Endothelial cell of umbilical vein (primary cell): ENCODE measurements at places on chromosomes 6 and 20.

GRCh38 chr20:57383447-57384347 lies 7.5 kb upstream of the RBM38 start:
- DNase-seq = no peak

GRCh38 chr20:813390-813789 lies 20.1 kb upstream of the FAM110A start:
- DNase-seq = no peak

DNA sequence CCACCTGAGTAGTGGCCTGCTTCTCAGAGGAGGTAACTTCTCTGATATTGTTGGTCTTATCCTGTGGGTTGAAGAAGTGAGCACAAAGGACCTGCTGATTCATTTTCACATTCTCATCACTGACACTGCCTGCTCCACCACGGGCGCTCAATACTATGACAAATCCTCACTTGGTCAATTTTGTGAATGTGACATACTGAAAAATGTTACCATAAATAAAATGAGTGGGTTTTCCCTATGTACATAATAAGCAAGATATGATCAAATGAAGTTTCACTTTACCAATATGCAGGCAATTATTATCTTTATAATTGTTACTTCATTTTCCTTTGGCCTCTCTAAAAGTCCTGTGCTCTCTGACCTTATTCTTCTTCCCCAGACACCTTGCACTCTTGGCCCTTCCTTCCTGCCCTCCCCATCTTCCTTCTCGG lies 71.5 kb upstream of the RIPOR2 start:
- no peak for DNase-seq

DNA sequence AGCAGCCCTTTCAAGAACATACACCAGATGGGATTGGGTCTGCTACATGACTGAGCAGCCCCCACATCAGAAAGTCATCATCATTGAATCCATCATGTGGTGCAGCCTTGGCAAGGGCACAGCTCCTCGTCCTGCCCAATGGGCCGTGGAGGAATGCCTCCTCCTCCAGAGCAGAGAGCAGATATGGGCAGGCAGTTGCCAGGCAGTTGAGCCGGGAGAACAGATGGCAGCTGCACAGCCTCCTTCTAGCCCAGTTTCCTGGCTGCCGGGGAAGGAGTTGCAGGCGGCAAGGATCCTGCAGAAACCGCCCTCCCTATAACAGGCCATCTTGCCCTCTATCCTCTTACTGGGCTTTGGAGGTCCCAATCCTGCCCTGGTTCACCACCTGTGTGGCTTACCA lies 11.9 kb upstream of the ZFAND3 start:
- DNase-seq = no peak

GRCh38 chr6:114833211-114833610 lies 490.4 kb upstream of the HS3ST5 start:
- DNase-seq = no peak

- DNase-seq = no peak
Observed at GRCh38 chr20:40943591-40943990, 85.0 kb upstream of the TOP1 start.

DNA sequence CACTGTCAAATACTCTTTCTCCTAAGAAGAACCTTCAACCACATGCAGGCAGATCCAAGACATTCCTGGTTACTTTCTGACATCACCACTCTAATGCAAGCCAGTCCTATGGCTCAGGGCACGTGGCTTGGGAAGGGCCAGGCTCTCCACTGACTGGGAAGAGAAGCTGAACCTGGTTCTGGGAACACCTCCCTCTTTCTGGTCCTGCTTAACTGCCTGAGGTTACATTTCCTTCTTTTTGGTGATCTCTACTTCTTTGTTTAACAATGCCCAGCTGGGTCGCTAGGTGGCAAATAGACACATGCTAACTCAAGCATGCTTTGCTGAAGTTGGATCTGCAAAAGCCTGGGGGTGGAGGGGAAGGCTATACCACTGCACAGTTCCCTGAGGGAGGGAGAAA lies 249.8 kb downstream of the GMDS start:
- DNase-seq = no peak

DNA sequence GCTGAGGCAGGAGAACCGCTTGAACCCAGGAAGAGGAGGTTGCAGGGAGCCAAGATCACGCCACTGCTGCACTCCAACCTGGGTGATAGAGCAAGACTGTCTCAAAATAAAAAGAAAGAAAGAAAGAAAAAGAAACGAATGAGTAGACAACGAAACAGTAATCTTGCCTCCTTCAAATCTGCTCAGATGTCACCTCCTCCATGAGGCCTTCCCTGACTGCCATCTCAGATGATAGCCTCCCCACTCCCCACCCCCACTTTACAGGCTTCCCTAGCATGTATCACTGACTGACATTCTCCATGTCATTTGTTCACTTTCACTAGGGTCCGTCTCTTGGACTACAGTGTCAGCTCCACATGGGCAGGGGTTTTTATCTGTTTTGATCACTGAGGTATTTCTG lies 36.4 kb downstream of the C20orf203 start:
- DNase-seq = no peak

- peak; percentile 14 for DNase-seq
Observed at GRCh38 chr20:2285193-2285592, 10.6 kb upstream of the TGM3 start.

GRCh38 chr6:636488-636887 lies 20.4 kb downstream of the HUS1B start:
- no peak for DNase-seq

GRCh38 chr20:61680096-61680495 lies 385.6 kb downstream of the TAF4 start:
- DNase-seq = no peak

DNA sequence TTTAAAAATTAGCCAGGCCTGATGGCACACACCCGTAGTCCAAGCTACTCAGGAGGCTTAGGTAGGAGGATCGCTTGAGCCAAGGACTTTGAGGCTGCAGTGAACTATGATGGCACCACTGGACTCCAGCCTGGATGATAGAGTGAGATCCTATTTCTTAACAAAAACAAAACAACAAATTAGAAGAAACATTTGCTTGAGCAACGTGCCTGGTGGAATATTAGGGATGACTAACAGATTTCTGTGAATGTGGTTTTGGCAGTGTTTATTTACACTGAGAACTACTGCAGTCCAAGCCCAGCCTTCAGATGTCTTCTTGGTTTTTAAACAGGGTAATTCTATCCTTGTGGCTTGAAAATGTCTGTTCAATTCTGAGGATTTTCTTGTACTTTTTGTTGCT lies 9.2 kb downstream of the PPP1R3G start:
- DNase-seq = no peak

- DNase-seq = no peak
Observed at GRCh38 chr20:5512694-5513093, 195.9 kb upstream of the PROKR2 start.

DNA sequence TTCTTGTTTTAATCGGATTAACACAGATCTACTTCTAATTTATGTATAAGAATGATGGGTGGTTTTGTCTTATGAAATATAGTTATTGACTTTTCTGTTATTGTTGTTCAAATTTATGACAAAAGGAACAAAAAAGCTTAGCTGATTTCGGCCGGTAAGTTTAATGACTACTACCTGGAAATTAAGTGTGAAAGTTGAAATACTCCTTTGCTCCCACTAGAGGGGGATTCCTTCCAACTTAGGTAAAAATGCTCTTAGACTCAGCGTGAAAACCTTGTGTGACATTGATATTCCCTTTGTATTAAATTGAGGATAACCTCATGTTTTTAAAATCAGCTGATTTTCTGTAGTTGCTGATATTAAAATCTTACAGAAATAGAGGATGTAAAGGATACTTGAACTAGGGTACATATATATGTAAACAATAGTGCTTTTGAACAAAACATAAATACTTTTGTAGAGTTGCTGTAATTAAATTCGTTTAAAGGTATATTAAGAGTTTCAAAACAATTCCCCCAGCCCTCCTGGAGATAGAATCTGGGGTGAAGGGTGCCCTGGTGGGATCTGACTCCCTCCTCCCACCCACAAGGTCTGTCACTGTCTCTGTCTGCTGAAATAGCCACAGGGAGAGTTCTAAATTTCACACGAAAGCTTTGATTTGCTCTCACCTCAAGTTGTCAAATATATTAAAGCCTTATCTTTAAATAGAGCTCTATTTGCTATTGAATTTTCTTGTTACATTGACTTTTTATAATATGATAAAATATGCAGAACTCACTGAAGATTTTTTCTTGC lies 257.5 kb downstream of the ARID1B start:
- DNase-seq = peak; percentile 65

DNA sequence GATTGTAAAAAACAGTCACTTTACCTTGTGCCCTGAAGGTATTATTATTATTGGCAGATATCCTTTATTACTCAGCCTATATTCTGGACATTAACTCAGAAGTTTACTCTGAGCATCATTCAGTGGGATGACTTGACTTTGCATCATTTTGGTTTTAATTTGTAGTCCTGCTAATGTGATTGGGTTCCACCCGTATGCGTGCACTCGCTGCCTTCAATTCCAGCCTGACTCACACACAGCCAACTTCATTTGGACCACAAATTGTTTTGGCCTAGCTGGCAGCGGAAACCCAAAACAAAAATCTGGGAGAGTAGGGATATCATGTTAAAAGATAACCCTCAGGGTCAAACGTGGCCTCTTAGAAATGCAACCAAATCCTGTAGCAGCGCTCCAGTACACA lies 704.4 kb upstream of the SLC35B3 start:
- DNase-seq = no peak

DNA sequence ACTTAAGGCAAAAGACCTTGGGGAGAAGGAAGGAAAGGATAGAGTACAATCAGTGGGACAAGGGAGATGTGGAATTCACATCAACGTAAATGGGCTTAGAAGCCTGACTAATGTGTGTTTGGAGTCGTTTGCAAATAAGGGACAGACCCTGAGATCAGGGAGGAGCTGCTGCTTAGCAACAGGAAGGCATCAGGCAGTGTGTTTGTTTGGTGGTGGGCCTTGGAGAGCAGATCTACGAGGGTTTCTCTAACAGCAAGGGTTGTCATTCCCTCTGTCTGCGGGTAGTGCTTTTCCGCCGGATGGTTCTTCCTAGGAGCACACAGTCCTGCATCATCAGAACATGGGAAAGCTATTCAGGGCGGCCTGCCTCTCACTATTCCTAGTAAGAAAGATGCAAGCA lies 40.4 kb downstream of the C6orf118 start:
- no peak for DNase-seq

GRCh38 chr20:52160621-52161204 lies 30.9 kb downstream of the ZFP64 start:
- DNase-seq = no peak

GRCh38 chr6:117025310-117025709 lies 148.3 kb downstream of the RFX6 start:
- no peak for DNase-seq

GRCh38 chr20:5135363-5136012 lies 8.7 kb downstream of the CDS2 start:
- DNase-seq = no peak

DNA sequence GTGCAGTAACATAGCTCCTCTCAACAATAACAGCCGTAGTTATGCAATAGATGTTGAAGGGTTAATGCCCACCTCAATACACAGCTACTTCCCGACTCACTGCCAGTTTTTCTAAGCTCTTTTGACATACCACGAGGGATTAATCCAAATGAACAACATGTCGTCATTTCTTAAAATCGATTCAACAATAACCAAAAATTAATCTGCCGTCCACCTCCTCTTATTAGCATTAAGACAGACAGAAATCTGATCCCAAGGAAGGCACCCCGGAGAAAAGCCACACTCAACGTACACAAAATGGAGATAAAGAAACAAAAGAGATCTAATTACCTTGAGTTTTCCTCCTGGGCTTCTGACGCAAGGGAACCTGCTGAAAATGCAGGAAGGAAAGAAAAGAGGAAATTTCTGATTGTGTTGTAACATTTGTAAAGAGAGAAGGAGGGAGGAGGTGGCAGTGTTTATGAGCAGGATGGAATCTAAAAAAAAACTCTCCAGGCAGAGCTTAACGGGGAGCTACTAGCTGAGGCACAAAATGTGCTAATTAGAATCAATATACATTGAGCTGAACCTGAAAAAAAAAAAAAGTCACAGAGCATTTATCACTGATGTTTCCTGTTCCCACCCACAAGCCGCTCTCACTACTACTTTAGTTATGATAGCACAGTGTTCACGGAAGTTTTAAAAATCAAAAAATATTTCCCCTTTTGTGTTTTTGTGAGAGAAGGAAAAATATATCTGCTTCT lies 109.3 kb downstream of the IPCEF1 start:
- DNase-seq = peak; percentile 44

DNA sequence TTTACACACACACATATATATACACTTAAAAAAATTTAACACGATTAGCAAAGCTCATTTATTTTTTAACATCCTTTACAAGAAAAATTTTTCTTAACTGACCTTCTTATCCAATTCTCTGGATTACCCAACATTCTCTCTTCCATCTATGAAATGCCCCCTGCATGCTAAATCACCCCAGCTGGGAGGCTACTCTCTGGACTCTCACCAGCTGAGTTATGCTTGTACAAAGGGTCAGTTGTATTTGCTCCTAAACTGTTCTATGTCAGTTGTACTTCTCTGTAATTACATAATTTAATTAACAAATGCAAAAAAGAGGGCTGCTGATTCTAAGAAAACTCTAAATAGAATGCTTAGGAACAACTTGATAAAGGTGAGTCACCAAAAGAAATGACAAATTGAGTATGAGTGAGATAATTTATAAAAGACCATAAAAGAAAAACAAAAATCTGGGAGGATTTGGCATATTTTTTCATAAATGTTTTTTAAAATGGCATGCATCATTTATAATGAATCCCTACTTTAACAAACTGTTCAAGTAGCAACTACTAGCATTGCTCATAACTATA lies 120.5 kb downstream of the KIF13A start:
- no peak for DNase-seq

DNA sequence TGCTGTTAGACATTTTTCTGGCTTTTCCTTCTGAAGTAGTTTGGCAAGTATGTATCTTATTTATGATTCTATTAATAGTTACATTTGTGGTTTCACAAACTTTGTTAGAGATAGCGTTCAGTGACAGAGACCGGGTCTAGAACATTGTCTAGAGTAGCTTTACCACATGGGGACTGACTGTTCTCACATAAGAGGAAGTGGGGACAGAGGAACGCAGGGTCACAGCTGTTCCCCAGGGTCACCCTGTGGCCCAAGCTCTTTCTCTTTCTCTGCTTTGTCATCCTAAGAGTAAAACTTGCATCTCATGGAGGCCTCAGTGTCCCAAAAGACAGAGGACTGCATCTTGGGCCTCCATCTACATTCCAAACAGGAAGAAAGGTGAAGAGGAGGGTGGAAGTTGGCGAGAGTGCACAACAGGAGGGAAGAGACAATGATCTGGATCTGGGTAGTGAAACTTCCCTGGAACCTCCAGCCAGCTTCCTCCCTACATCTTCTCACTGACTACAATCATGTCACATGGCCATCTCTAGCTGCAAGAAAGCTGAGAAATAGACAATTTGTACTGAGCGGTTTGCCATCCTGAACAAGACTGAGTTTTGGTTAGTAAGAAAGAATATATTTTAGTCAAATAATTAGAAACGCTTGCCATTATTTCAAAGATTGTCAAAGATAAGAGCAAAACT lies 645.8 kb upstream of the ARID1B start:
- DNase-seq = no peak
